ENCODE measurements at places on chromosomes 4 and X.

GRCh38 chr4:160142579-160142978 is 1039.7 kb downstream of the RAPGEF2 start:
- DNase-seq: peak; percentile 57

DNA sequence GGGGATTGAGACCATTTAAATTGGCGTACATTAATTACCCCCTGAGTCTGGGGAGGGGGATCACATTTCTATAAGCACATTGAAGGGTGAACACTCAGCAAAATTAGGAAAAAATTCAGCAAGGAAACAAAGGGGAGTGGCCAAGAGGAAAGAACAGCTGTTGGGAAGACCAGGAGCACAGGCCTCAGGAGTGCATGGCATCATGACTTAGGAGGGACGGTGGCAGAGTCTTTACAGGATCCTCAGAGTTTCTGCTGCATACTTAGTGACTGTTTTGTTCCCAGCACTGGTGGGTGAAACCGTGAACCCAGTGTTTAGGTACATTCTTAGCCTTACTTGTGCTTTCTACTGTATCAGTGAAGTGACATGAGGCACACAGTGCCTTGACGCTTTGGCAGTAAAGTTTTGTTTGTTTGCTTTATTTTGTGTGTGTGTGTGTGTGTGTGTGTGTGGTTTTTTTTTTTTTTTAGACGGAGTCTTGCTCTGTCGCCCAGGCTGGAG is 121.3 kb downstream of the CBR4 start:
- DNase-seq: no peak

GRCh38 chr4:156939139-156939538 is 32.5 kb downstream of the PDGFC start:
- DNase-seq: no peak

- no peak for DNase-seq
These were observed 54.8 kb downstream of the NSUN7 start for GRCh38 chr4:40804598-40804997.

DNA sequence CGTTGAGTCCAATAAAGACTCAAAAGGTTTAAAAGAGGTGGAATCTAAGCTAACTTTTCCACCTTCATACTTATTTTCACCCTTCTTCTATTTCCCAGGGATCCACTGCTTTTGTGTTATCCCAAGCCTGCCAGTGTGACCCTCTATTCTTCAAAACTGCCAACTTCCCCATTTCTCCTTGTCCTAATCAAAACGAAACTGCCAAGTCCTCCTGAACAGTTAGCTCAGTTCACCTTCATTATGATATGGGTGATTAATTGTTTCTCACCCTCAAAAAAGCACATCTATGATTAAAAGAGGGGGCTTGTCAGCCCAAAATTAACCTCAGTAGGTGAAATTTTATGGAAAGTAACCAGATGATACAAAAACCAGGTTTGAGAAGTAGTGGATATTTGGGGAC is 108.4 kb downstream of the GUCY2F start:
- no peak for DNase-seq

GRCh38 chrX:74293343-74293946 is 10.5 kb upstream of the ZCCHC13 start:
- DNase-seq: peak; percentile 56

- DNase-seq: no peak
These were observed 853.5 kb downstream of the TRIML1 start for GRCh38 chr4:188992706-188993105.

- DNase-seq: no peak
These were observed 90.4 kb upstream of the CITED1 start for GRCh38 chrX:72396117-72396516.

- DNase-seq: no peak
These were observed 207.0 kb downstream of the IDS start for GRCh38 chrX:149298111-149298510.

- no peak for DNase-seq
These were observed 69.4 kb upstream of the CLDN34 start for GRCh38 chrX:9897761-9898161.

DNA sequence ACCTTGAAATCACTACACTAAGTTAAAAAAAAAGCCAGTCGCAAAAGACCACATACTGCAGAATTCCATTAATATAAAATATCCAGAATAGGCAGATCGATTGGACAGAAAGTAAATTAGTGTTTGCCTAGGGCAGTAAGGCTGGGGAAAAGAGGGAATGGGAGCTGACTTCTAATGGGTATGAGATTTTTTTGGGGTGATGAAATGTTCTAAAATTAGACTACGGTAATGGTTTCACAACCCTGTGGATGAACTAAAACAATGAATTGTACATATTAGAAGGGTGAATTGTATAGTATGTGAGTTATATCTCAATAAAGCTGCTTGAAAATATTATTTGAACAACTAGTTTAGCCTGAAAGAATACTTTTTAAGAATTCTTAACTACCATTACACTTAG is 6.7 kb upstream of the GPRIN3 start:
- DNase-seq: no peak

GRCh38 chrX:39866229-39866628 is 231.5 kb downstream of the BCOR start:
- no peak for DNase-seq

DNA sequence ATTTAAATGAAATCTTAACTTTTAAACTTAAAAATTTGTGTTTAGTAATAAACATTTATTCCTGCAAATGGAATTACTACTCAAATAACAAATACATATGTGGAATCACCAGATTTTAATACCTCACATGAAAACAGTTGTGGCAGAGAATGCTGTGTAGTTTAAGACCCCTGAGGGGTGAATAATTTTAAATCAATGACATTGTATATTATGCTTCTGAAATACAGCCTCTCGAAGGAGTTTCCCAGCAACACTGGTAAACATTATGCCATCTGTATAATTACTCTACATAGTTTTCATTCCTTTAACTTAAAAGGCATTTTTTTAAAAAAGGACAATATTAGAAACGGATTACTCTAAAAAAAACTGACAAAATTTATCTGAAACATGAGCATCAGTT is 2313.3 kb downstream of the ARAP2 start:
- DNase-seq: no peak

DNA sequence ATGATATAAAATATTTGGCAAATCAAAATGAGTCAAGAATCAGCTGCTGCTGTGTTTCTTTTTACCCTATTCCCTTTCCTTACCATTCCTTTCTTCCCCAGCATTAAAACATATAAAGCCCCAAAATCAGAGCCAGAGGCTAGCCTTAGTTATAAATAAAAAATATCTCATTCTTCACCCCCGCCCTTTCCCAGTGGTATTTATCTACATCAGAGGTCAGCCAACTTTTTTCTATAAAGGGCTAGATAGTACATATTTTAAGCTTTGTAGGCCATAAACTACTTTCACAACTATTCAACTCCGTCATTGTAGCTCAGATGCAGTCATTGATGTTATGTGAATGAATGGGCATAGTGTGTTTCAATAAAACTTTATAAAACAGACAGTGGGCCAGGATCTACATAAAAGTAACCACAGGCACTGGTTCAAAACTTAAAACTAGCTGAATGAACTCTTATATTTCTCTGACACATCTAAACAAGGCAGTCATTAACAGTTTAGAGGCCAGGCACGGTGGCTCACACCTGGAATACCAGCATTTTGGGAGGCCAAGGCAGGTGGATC is 30.5 kb upstream of the TCEANC start:
- DNase-seq: no peak

- DNase-seq: no peak
These were observed 18.6 kb downstream of the AFM start for GRCh38 chr4:73499996-73500765.

- DNase-seq: no peak
These were observed 64.2 kb upstream of the SPP1 start for GRCh38 chr4:87911252-87911774.

- no peak for DNase-seq
These were observed 74.2 kb downstream of the LIMCH1 start for GRCh38 chr4:41611881-41612871.

DNA sequence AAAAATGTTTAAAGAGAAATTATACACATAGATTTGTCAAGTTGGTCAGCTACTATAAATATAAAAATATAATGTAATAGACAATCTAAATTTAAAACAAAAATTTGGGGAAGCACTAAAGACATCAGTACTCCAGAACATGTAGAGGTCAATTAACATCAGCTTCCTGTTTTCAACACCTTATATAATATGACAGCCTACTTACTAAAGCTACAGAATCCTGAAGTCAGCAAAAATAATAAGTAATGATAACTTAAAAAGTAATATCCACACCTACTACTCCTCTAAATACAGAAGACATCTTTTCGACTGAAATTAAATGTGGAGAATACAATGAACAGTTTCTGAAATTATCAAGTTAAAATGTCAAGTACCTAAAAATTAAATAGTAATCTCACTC is 118.6 kb downstream of the LRBA start:
- no peak for DNase-seq

- no peak for DNase-seq
These were observed 63.5 kb upstream of the TENM3 start for GRCh38 chr4:182179751-182180150.

DNA sequence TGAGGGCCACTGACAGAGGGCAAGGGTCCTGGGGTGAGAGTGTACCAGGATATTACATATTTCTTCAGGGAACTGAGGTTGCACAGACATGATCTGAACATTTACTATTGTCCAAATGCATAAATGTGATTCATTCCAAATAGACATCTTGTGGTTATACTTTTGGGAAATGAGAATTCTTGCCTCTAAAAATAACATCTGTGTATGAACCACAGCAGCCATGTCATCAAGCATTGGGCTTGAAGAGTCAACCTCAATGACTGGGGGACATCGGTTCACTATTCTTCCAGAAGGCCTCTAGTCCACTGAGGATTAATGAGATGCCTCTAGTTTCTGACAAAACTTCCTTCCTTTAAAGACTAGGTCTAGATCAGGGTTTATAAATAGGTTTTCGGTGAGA is 193.1 kb upstream of the GPC4 start:
- no peak for DNase-seq

- no peak for DNase-seq
These were observed 113.4 kb upstream of the TMEM47 start for GRCh38 chrX:34770511-34770910.

- no peak for DNase-seq
These were observed 143.4 kb upstream of the ATP6AP2 start for GRCh38 chrX:40437348-40437747.

GRCh38 chr4:154620111-154620510 is 7.7 kb upstream of the FGG start:
- no peak for DNase-seq

DNA sequence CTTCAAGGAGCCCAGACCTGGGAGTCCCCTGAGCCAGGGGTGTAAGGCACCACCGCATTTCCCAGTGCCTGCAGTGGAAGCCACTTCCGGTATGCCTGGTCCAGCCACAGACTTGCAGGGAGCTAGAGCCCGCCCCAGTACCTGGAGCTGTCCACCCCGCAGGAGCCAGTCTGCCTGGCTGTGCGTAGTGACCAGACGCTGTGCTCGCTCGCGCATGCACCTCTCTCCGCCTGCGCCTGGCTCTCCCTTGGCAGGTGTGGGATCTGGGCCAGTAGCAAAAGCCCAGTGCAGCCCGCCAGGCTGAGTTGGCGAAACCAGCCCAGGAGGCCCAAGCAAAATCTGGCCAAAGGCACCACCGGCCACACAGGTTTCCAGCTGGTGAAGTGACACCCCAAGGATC is 973.7 kb upstream of the AGA start:
- no peak for DNase-seq

DNA sequence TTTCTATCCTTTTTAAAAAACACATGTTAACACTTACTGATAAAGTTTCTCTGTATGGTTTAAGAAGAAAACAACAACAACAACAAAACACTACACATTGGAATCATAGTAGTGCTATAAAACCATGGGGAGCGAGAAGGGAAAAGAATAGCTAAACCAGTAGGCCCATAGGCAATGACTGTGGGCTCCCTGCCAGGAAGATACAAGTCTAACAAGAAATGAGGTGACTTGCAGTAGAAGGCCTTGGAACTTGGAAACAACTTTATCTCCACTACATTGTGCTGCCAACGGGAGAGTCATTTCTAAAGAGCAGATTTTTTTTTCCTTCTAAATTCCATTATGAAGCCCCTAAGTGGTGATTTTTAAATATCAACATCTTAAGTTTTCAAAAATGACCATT is 78.0 kb downstream of the GPC4 start:
- no peak for DNase-seq

- DNase-seq: no peak
These were observed 247.4 kb downstream of the ADGRA3 start for GRCh38 chr4:22268350-22269025.

GRCh38 chr4:173074501-173074946 is 94.1 kb upstream of the GALNT7 start:
- DNase-seq: no peak

DNA sequence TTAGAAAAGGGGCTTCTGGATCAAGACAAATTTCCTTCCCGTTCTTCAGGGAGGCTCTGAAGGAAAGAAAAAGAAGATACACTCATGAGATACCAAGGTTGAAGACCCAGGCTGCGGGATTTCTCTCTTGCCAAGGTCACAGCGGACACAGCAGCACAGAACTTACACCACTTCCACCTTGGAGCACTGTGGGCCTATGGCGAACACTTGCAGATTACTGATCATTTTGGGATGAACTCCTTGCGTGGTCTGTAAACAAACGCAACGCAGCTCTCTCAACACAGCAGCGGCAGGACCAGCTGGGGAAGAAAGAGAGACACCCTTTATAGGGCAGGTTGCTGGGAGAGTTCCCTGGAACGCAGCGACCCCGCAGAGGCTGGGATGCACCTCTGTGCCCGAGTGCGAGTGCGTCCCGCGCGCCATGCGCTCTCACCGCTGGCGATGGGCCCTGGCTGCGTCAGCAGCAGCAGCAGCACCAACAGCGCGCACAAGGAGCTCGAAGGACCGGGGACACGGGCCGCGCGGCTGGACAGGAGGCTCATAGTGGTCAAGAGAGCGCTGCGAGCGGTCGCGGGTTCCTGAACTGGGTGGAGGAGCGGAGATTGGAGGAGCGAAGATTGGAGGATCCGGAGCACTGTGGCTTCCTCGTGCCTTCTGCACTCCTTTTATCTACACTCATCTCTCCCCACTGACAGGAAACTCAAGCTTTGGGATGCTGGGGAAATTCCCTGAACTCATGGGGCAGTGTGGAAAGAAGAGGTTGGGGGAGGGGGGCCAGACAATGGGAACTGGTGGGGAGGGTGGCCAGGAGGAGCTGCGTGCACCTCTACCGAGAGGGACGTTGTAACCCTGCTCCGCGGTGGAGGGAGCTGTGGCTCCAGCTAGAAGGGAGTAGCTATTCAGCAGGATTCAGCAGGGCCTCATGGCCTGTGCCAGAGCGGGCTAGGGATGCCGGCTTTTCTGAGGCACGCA is at the start of gene CXCL5:
Gene CXCL5 (minus strand): TSS at position 638 of the 972 bp plus-strand sequence. CDS start 96 bp downstream, at position 542.
- no peak for DNase-seq

DNA sequence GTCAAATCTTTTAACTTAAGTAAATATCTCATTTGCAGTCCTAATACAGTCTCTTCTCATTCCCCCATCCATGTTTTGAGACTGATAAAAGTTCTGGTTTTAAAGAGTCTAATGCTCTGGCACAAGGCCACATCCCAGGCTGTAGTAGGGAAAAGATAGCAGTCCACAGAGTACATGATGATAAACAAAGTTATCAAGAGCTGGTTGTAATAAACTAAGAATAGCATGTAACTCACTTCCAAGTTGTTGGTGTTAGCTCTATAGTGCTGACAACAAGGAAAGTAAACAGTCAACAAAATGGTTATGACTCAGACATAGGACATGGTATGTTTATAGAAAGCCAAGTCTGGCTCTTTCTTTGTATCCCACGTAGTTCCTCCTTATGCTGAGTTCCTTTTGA is 21.8 kb upstream of the AREG start:
- no peak for DNase-seq

All from GM13977 (cell line).